ENCODE measurements at places on chromosomes 16 and 17.
A peak's percentile ranks its signal among the peaks of the same experiment; 100 is the strongest.

- no peak for DNase-seq
Observed at GRCh38 chr17:79883202-79883601, 44.0 kb upstream of the CBX4 start.

DNA sequence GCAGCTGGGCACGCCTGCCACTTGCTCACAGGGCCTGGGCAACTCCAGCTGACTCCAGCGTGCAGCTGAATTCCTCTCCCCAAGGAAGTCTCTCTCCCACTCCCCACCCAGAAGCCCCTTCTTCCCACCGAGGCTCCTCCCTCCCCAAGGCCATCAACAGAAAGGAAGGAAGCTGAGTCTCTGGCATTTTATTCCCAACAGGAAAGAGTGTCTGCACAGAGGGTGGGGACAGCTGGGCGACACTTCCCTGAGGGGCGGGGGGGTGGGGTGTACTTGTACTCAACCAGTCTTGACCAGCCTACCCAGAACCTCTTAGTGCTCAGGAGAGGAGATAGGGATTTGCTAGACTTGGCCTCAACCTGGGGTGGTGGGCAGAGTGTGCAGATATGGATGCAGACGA lies at the start of gene EXOC3L1:
Gene EXOC3L1, minus strand, starts transcription at position 96 of the 400 bp plus-strand sequence. CDS start 460 bp downstream, outside the sequence.
- DNase-seq, result no peak

- no peak for DNase-seq
Observed at GRCh38 chr17:29663155-29663554, 40.4 kb upstream of the CORO6 start.

DNA sequence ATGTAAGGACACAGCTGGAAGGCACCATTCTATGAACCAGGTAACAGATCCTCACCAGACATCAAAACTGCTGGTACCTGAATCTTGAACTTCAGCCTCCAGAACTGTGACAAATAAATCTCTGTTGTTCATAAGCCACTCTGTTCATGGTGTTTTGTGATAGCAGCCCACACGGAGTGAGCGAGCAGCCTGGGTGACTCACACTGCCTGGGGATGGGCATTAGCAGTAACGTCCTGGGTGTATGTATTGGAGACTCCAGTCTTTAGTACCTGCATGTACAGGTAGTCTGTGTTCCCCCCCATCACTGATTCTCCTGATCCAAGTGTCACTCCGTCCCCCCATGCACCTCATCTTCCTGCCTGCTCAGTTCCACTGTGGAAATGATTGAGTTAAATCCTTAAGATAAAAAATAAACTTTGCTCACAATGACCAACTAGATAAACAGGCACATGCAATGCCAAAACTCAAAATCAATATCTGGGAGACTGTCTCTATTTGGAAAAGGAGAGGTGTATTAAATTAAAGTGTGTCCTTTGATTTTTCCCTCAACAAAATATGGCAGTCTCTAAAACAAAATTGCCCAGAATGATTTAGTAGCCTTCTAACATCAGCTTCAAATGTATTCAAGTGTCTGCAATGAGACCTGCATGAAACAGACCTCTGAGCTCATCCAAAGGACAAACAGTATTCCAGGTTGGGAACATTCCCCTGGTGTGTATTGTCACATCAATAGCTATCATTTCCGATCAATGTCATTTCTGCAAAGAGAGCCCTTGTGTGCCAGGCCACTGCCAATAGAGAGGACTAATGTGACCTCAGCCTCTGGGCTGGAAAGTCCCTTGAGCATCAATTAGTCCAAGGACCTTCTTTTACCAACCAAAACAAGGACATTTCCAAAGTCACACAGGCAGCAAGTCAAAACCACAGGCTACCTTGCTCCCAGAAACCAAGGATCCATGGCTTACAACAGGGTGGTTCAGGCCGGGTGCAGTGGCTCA lies 12.2 kb upstream of the VAT1L start:
- no peak for DNase-seq

DNA sequence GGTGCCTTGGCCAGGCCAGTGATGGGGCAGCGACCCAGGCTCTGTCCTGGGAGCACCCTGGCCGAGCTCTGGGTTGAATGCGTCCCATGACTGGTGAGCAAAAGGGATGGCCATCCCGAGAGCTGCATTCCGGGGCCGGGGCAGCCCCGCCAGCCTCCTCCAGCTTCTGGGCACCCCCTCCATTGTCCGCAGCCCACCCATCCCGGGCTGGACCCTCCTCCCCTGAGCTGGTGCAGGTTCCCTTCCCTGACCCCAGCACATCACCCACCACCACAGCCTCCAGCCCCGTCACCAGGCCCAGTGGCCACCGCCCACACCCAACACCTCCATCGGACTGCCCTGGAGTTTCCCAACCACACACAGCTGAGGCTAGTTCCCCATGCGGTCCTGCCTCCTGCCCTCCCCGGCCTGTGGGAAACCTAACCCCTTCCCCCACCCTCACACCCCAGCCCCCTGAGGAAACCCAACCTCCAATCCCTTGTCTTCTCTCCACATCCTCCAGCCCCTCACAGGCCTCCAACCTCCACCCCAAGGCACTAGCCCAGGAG lies 16.2 kb upstream of the PVALEF start:
- DNase-seq, result no peak

DNA sequence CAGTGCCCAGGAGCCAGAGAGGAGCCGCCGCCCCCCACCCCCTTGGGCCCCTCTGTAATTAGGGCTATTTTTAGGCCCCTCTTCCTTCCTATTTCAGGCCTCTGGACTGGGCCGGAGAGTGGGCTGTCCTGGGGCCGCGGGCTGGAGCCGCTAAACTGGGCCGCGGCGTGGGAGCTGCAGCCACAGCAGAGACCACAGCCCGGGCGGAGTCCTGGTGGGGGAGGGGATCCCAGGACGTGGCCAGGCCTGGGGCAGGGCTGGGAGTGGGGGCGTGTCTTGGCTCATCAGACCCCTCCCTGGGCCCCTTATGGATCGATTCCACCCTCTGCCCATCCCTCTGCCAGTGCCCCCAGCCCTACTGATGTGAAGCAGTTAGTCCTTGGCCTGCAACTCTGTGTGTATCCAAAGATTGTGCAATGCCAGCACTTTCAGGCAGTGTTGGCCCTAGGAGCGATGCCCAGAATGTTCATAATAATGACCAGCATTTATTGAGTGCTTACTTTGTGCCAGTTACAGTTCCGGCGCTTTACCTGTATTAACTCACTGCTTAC lies 15.0 kb upstream of the TAC4 start:
- DNase-seq, result peak; percentile 74

DNA sequence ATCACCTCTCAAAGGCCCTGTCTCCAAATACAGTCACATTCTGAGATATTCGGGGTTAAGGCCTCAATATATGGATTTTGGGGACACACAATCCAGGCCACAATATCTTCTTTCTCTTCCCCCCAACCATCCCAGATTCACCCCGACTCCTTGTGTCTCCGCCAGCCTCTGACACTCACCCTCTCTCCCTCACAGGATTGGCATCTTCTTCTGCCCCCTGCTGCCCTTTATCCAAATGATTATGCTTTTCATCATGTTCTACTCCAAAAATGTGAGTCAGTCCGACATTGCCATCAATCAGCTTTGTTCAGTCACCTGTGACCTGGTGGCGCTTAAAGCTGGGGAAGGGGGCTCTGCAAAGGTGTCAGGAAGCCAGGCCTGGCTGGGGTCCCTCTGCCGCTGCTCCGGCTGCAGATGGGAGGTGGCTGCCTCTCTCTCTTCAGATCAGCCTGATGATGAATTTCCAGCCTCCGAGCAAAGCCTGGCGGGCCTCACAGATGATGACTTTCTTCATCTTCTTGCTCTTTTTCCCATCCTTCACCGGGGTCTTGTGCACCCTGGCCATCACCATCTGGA lies 35.1 kb downstream of the GDE1 start:
- no peak for DNase-seq

- DNase-seq, result no peak
Observed at GRCh38 chr16:72262711-72263110, 90.8 kb upstream of the PMFBP1 start.

DNA sequence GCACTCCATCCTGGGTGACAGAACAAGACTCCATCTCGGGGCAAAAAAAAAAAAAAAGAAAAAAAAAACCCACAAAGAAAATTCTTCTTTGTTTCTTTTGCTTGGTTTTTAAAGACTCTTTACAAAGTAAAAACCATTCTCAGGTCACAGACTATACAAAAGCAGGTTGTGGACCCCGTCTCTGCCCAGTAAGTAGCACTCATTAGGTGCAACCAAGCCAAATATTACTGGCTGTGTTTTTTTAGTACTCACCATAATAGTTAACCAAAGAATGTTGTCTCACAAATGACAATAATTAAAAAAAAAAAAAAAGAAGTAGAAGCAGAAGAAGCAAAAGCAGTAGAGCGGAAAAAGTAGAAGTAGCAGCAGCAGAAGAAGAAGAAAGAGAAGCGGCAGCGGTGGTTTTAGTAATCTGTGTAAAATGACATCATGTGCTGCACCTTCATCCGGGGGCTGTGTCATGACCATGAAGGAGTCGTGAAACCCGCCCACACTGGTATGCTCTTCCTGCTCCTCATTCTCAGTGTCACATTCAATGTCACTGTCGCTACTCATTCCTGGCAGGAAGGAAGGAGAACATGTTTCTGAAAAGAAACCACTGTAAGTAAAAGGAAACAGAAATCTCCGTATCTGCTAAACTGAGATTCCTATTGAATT lies 105.4 kb downstream of the TRIM37 start:
- DNase-seq, result peak; percentile 35

DNA sequence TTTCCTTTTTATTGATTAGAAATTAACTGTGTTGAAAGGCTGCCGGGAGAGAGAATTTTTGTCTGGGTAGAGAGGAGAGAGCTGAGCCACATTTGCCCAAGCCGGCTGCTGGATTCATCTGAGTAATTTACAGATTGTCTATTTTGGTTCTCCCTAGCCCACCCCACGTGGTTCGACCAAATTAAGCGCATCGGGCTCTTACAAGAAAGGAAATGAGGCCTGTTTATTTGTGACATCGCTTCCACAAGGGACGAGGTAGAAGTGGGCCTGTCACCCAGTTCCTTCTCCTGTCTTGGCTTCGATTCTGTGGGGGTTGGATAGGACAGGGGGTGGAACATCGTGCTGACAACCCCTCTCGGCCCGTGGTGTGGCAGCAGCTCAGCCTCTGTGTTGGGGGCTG lies 42.9 kb downstream of the SYT17 start:
- no peak for DNase-seq

GRCh38 chr17:10821770-10822169 lies 16.1 kb downstream of the PIRT start:
- DNase-seq, result no peak

- no peak for DNase-seq
Observed at GRCh38 chr17:70288540-70289290, 119.4 kb downstream of the KCNJ2 start.

GRCh38 chr17:10081571-10082169 lies 116.7 kb downstream of the GAS7 start:
- DNase-seq, result no peak

GRCh38 chr17:21100636-21101035 lies 26.1 kb upstream of the DHRS7B start:
- no peak for DNase-seq

GRCh38 chr16:67942200-67942509 lies 1.8 kb downstream of the LCAT start:
- DNase-seq, result no peak

- no peak for DNase-seq
Observed at GRCh38 chr17:75925912-75926311, 14.9 kb downstream of the FBF1 start.

Data from CMK (cell line).